ENCODE measurements at places on chromosomes 11 and 22. TPM values are rescaled to one million over a fixed set of nuclear protein-coding genes. Genes with fewer than 3 reads are reported as not detected.

DNA sequence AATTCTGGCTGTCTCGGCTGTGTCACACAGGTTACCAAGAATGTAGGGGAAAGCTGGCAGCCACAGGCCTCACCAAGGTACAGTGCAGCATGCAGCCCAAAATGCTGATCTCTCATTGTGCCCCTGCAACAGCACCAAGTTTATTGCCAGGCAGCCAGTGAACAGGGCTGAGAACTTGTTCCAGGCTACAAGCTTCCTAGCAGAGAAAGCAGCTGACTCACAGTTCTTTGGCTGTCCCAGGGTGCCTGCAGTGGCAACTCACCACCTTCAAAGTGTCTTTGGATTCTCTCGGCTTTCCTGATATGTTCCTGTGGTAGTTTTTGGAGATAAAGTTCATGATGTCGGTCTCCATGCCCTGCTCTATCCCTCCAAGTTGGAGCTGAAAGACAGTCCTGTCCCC lies 719.1 kb upstream of the ANO3 start:
- H3K4me3 ChIP-seq = no peak overlapping the region
- H3K27ac ChIP-seq = no peak overlapping the region
- no peaks in the 10 kb centered on the region for H3K4me1 ChIP-seq
- DNase-seq = no peak

- peaks cover 39% of the 10 kb centered on the region for H3K27me3 ChIP-seq
- no peaks in the 10 kb centered on the region for H3K36me3 ChIP-seq
- DNase-seq = no peak
- H3K4me3 ChIP-seq = no peak overlapping the region
Measured at GRCh38 chr11:44335052-44335760, 25.3 kb upstream of the ALX4 start.

Gene ASCL2
- 2.0 TPM for total RNA-seq

Gene RBX1
- 49.9 TPM for total RNA-seq

GRCh38 chr11:35479731-35480130 lies 45.7 kb downstream of the PAMR1 start:
- H3K36me3 ChIP-seq = peaks cover 2% of the 10 kb centered on the region
- no peak overlapping the region for H3K4me3 ChIP-seq
- H3K27ac ChIP-seq = no peak overlapping the region
- no peak for DNase-seq
- peaks cover 40% of the 10 kb centered on the region for H3K27me3 ChIP-seq

- H3K27me3 ChIP-seq = no peaks in the 10 kb centered on the region
- peak; percentile 15 for DNase-seq
- H3K27ac ChIP-seq = peak overlapping the region; percentile 6
- peaks cover 29% of the 10 kb centered on the region for H3K36me3 ChIP-seq
- H3K4me3 ChIP-seq = no peak overlapping the region
Measured at GRCh38 chr11:65444314-65445051, 21.9 kb downstream of the NEAT1 start.

GRCh38 chr22:37601540-37602442 lies 6.8 kb upstream of the GGA1 start:
- H3K4me1 ChIP-seq = peaks cover 22% of the 10 kb centered on the region
- no peak overlapping the region for H3K27ac ChIP-seq
- DNase-seq = no peak
- H3K36me3 ChIP-seq = no peaks in the 10 kb centered on the region
- no peaks in the 10 kb centered on the region for H3K27me3 ChIP-seq

DNA sequence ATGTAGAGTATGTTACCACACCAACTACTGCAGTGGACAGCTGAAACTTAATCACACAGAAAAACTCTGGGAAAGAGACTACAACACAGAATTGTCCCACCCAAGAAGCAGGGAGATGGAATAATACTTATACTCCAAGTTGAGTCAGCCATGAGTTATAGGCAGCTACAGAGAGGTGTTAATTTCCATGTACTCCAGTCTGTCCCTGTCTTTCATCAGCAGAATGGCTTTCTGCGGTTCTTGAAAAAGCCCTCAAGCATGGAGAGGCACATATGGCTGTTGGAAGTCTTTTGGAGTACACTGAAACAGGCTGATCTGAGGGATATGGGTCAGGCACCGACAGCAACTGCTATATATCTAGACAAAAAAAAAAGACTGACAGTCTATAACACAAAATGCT lies 219.5 kb downstream of the DLG2 start:
- no peak overlapping the region for H3K27ac ChIP-seq
- no peak for DNase-seq
